ENCODE measurements at places on chromosomes 5 and 9.

DNA sequence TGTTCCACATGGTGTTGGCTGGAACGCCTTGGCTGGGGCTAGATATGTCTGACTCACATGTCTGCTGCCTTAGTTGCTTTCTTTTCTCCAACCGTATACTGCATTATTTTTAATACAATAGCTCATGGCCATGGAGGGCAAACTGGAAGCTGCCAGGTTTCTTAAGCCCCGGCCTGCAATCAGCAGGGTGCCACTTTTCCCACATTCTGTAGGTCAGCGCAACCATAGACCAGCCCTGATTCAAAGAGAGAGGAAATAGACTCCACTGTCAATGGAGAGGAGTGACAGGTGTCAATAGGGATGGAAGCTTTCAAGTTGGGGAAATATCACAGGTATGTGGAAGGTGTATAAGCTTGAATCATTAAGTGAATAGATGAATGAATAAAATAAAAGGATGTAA, 60.5 kb downstream of the TARS1 start:
- no peak for DNase-seq

DNA sequence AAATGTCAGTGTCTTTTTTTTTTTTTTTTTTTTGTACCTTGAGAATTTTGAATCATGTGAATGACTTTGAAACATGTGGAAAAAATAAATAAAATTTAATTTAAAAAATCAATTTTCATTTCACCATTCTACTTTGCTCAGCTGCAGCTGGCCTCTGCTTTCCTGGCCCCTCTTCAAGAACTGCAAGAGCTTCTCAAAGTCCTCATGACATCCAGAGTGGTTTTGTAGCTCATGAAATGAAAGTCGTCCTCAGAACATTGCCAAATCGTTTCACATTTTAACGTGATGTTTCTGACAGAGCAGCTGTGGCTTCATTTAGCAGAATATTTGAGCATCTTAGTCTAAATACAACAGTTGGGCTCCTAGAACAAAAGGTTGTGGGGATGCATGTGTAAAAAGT, 47.9 kb upstream of the TMEM215 start:
- no peak for DNase-seq

DNA sequence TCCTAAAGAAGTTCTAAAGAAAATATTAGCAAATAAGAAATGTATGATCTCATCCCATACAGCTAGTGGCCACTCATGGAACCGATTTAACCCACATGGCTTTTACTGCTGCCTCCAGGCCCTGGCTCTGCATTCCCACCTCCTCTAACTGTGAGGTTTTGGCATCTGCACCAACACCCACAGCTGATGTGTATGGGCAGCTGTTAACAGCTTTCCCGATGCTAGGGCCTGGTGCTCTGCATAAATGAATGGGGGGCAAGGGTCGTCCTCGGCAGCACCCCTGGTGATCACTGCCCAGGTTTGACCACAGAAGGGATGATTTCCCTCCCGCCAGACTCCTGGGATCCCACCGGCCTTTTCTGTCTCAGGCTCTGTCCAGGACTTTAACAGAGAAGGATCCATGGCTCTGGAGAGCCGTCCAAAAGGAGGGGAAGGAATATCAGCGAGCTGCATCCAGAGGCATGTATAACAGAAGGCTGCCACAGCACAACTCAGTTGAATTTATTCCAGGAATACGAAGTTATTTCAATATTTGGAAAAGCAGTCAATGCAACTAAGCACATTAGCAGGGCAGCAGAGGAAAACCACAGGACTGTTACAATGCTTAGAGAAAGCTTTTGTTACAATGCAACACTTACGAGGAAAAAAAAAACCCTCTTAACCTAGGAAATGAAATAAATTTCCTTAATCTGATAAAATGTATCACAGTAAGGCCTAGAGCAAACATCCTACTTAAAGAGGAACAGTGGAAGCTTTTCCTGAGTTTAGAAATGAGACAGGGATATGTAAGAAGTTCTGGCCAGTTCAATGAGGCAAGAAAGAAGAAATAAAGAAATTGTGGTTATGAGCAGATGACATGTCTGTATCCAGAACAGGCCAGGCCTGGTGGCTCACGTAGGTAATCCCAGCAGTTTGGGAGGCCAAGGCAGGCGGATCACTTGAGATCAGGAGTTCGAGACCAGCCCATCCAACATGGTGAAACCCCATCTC, 63.1 kb downstream of the NACC2 start:
- DNase-seq: no peak

DNA sequence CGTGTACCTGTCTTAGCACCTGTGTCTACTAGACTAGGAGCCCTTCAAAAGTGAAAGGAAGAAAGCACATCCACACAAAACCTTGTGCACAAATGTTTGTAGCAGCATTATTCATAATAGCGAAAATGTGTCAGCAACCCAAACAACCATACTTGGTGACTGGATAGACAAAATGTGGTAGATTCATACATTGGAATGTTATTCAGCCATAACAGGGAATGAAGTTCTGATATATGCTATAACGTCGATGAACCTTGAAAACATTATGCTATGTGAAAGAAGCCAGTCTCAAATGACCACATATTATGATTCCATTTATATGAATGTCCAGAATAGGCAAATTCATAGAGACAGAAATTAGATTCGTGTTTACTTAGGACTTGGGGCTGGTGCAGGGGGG, 57.8 kb upstream of the LARP1 start:
- DNase-seq: no peak
